ENCODE measurements at places on chromosomes 13 and 19. TPM values are rescaled to one million over a fixed set of nuclear protein-coding genes. Genes with fewer than 3 reads are reported as not detected.

DNA sequence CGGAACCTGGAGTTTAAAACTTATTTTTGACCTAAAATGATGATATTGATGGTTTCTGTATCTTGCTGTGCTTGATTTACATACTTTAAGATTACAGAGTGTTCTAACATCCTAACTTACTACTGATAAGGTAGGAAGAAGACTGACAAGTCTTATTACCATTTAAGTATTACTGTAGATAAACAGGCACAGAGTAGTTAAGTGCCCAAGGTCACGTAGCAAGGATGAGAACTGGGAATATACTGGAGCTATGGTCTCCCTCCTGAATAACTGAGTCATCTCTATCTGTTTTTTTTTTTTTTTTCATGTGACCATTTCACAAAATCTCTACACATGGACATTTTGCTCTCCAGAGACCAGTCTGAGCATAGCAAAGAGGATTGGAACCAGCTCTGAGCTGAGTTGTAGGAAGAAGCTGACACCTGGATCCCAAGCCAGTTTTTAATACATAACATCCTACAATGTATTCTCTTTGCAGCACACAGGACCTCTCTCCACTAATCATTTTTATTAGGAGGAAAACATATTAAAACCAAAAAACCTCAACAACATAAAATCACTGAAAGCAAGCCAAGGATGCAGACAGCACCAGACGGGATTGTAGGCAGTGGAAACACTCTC, 173.5 kb downstream of the DNAJC15 start:
- DNase-seq = no peak

LYPD3 gene
- 0.98 TPM for total RNA-seq

GRCh38 chr13:42832341-42833096, 51.1 kb downstream of the FAM216B start:
- no peak for DNase-seq

TMEM190 gene
- total RNA-seq = not detected

TINCR gene
- total RNA-seq = 0.36 TPM

GRCh38 chr19:42065051-42065450, 5.0 kb downstream of the GRIK5 start:
- DNase-seq = no peak

DNA sequence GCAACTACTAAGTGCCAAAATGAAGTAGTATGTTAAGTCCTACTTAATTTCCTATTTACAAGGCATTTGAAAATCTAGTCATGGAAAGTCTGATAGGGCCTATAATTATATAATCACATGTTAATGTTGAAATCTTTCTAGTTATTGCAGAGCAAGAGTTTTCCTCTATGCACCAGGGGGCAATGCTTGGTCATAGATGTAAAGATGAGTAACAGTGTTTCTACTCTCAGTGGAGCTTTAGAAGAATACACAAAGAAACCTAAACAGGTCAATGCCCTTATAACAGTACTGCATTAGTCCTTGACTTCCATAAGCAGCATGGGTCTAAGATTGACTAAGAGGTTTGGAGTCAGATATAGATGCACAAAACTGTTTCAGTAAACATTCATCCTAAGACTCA, 218.7 kb downstream of the KCTD12 start:
- DNase-seq = no peak

- DNase-seq = no peak
These were observed 329.0 kb downstream of the OLFM4 start for GRCh38 chr13:53357582-53357981.

DNA sequence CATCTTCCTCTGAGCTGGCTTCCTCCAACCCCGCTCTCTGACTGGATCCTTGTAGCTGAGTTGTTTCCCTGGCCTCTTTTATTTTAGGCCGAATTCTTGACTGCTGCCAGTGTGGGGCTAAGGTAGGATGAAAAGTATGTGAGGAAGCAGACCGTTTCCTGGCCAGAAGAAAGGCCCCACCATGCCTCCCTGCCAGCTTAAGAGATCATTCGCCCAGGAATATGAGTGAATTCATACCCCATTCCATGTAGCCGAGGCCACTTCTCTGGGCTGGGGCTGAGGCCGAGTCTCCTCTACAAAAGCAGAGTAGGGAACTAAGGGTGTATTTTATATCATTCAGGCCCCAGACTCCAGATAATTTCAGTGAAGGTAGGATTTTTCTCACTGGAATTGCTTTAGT, 32.3 kb downstream of the NFIX start:
- no peak for DNase-seq
